ENCODE measurements at places on chromosomes 3 and 15.

GRCh38 chr3:134348524-134348923 lies 25.7 kb downstream of the AMOTL2 start:
- DNase-seq = no peak

- DNase-seq = no peak
Measured at GRCh38 chr3:152595975-152596821, 238.7 kb upstream of the P2RY1 start.

DNA sequence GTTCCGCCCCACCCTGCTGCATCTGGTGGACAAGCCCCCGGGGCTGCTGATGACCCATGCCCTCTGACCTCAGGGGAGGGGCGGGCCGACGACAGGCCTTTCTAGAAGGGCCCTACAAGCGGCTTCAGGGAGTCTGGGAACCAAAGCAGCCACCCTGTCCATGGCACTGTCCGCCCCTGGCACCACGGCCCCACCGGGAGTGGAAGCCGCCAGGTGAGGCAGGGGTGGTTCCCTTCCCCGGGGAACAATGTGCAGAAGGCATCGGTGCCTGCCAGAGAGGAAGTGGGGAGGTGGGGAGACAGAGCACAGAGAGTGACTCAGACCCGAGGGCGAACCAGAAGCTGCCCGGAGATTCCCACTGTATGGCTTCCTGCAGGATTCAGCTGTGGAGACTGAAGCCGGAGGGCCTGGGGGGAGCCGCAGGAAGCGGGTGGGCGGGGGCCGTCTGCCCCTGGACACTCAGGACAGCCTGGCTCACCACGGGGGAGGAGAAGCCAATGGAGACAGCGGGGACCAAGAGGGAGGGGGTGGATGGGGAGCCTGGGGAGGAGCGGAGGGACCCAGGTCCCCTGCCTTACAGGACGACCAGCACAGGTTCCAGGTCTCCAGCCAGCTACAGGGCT lies 134.0 kb downstream of the TPRA1 start:
- DNase-seq = no peak

DNA sequence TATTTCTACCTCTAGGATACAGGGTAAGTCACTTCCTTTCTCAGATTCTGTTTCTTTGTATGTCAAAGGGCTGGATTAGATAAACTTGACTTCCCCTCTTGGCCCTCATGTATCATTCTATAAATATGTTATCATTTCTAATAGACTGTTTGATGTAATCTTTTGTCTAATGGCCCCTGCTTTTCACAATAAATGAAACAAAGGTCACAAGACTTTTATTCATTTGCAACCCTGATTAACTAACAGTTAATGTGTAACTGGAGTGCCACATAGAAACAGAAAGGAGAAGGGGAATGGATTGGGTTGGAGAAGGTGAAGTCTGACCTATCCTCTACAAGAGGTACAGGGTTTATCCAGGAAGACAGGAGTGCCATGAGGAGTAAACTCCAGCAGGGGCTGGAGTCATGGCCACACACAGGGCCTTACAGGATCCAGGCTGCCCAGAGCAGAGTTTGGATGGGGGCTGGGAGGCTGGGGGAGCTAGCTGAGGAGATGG lies 8.0 kb upstream of the B3GNT5 start:
- DNase-seq = no peak

DNA sequence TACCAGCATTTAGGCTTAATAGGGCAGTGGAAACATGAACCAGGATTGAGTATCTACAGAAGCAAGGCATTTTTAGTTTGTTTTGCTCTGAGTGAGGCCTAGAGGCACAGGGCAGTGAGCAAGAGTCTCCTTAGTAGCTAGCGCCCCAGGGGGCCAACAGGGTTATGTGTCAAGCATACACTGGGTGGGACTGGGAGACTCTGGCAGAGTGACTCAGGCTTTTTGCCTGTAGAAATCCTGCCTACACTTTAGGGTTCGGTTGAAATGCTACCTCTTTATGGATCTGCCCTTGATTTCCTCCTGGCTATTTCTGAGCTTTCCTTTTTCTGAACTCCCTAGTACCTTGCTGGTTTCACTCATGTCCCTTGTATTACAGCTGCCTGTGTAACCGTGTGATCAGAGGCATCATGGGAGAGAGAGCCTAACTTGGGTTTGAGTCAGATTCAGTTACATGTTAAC lies 72.2 kb downstream of the TOP2B start:
- DNase-seq = no peak

DNA sequence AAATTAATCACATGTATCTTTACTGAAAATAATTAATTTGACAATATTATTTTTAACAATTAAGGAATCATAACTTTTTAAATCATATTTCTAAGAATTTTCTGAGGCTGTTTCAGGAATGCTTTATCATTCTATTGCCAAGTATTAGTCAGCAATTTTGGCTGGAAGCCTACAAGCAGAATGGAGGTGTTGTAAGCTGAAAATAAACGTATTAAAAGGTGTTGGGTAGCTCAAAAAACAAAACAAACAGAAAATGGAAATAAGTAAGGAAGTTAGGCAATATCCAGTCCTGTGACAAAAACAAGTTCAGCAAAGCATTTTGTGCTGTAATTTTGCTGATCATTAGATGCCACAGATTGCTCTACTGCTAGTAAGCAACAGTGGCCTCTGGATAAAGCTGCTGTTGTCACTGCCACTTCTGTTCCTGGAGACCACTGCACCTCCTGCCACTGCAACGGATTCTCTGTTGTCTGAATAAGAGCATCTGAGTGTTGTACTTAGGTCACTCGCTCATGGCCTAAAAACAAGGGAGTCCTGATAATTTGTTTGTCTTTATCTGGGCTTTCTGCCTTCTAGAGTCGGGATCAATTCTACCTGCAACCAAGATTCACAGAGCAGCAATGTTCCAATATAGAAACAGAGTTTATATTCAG lies 63.5 kb upstream of the SLITRK3 start:
- no peak for DNase-seq

DNA sequence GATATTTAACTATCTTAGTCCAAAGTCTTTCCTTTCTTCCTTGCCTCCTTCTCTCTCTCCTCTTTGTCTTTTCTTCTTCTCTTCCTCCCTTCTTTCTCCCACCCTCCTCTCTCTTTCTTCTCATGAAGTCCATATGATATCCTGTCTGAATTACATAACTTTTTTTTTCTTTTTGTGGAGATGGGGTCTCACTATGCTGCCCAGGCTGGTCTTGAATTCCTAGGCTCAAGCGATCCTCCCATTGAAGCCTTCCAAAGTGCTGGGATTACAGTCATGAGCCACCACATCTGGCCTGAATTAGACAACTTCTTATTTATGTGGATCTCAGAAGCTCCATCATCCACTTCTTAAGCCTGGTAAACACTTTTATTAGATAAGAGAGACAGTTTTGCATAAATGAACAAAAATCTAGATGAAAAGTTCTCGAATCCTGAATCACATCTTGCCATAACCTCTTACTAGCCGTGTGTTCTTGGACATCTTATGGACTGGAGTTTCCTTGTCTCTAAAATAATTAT lies 206.5 kb downstream of the LPP start:
- DNase-seq = no peak

DNA sequence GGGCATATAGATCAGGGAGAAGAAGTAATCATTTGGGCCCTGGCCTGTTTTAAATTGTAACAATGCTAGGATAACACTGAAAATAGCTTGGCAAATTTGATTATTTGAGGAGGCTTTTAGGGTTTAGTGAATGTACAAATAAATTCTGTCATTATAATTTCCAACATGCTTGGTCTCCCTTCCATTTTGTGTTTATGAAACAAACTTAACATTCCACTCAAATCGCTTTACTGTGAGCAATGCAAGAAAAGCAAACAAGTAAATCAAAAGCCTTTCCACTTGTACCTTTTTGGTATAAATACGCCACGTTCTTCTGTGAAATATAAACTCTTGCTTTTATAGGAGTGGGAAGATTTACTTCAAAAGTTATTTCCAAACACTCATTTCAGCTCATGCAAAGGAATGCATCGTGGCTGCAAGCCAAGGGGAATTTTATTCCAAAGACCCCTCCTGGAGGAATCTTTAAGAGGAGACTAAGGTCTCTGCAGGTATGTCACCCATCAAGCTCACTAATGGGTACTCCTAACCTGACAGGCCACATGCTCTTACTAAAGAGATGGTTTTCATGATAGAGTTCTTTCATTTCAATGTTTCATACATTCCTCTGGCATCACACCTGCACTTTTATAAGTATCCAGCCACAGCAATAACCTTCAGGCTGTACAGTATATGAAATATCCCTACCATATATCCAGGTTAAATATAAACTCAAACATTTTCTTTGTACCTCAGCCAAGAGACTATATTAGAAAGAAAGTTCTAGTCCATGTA lies 115.2 kb downstream of the P3H2 start:
- no peak for DNase-seq

- DNase-seq = no peak
Measured at GRCh38 chr3:31297726-31298298, 234.9 kb upstream of the STT3B start.

GRCh38 chr3:64563751-64564150 lies 124.0 kb downstream of the ADAMTS9 start:
- no peak for DNase-seq

DNA sequence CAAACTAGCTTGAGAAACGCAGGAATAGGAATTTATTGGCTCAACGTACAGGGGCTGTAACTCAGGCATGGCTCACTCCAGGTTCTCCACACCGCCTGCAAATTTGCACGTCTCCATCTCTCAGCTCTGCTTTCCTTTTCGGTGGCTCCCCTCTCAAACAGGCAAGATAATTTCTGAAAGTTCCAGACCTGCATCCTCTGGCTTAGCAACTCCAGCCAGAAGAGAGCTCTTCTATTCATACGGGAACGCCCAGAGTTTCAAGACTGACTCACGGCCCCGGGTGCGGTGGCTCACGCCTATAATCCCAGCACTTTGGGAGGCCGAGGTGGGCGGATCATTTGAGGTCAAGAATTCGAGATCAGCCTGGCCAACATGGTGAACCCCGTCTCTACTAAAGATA lies 139.7 kb upstream of the BNIP2 start:
- DNase-seq = no peak

GRCh38 chr15:42507514-42507913 lies 12.1 kb downstream of the SNAP23 start:
- DNase-seq = no peak

GRCh38 chr15:44157679-44158078 lies 37.4 kb downstream of the FRMD5 start:
- no peak for DNase-seq

GRCh38 chr3:59237121-59237520 lies 187.3 kb upstream of the CFAP20DC start:
- DNase-seq = no peak

GRCh38 chr15:31434588-31435260 lies 108.1 kb downstream of the KLF13 start:
- DNase-seq = peak; percentile 73

- DNase-seq = no peak
Measured at GRCh38 chr3:38131621-38132369, 5.1 kb downstream of the ACAA1 start.

DNA sequence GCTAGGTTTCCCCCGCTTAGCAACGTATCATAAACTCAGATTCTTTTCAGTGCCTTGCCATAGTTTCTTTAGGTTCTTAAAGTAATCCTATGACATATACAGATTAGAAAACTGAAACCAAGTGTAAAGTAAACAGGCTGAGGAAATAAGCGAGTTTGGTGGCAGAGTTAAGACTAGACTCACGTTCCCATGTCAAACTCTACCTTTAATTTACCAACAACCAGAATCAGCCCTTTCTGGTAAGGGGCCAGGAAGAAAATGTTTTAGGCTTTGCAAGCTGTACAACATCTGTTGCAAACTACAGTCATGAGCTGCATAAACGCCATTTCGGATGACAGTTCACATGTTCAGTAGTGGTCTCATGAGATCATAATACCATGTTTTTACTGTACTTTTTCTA lies 128.0 kb upstream of the PRICKLE2 start:
- no peak for DNase-seq

DNA sequence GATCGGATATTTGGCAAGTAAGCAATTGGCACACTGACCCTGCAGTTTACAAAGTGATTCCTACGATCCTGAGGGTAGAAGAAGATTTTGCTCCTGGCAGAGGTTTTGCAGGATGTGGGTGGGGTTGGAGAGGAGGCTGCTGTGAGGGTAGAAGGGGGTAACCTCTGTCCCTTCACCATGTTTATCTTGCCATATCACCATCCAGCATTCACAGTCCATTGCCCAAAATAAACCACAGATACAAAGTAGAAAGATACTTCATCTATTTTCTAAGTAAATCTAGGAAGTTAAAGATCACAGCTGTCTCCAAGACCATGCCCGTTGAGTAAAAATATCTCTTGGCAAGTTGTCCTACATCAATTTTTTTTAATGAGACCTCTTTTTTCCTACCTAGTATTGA lies 51.6 kb downstream of the LIPC start:
- no peak for DNase-seq

DNA sequence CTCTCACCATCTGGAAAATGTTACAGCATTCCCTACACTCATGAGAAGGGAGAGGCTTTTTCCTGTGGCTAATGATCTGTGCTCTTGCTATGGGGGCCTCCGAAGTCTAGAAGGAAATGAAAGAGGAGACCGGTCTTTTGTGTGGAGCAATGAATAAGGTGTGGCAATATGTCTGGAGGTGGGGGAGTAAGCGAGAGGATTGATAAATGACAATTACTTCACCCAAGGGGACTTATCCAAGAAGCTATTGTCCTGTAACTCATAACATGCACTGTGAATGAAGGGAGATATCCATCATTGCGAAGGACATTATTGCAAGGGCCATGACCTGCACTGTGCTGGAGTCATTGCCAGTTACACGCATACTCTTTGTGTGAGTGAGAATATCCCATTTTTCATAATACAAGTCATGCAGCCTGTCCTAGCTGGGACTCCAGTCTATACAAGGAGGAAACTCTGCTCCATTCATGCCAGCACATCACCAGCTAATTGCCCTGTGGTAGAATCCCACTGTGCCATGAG lies 37.7 kb upstream of the SYNPR start:
- no peak for DNase-seq

- DNase-seq = no peak
Measured at GRCh38 chr15:47768735-47769134, 51.4 kb downstream of the SEMA6D start.

GRCh38 chr15:58217460-58217859 lies 79.3 kb downstream of the AQP9 start:
- DNase-seq = no peak

GRCh38 chr3:55406696-55407425 lies 80.2 kb downstream of the WNT5A start:
- no peak for DNase-seq

DNA sequence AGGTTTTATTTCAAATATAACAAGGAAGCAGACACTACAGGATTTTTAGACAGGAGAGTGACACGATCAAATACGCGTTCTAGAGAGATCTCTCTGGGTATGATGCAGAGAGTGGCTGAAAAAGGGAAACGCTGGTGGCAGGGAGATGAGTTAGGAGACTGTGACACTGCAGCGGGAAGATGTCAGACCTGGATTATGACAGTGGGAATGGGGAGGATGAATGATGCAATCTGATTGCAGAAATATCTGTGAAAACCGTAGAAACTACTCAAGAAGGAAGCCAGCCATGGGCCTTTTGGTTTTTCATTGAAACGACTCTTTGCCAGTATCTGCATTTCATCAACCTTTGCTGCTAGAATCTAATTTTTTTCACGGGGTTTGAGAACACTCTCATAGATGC lies 157.9 kb downstream of the FAM43A start:
- DNase-seq = no peak
